ENCODE measurements at places on chromosomes 5 and 9.
A peak's percentile ranks its signal among the peaks of the same experiment; 100 is the strongest.

- DNase-seq, result no peak
These were observed 122.4 kb upstream of the GAS1 start for GRCh38 chr9:87069690-87070089.

- DNase-seq, result no peak
These were observed 23.9 kb downstream of the ISOC1 start for GRCh38 chr5:129118405-129118804.

DNA sequence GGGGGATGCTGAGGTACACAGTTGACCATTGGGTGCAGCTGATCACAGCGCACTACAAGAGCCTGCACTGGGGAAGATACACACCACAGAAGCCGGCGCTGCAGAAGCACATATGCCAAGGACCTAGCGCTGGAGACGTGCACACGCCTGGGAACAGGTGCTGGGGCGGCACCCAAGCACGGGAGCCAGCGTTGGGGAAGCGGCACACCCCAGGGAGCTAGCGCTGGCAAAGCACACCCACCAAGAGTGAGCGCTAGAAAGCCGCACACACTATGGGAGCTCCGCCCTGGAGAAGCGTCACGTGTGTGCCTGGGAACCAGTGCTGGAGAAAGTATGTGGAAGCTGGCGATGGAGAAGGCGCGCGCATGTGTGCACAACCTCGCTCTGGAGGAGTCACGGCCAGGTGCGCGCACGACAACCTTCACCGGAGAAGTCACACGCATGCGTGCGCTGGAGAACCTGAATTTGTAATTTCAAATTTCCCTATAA, 4.5 kb downstream of the FANCC start:
- peak; percentile 65 for DNase-seq

DNA sequence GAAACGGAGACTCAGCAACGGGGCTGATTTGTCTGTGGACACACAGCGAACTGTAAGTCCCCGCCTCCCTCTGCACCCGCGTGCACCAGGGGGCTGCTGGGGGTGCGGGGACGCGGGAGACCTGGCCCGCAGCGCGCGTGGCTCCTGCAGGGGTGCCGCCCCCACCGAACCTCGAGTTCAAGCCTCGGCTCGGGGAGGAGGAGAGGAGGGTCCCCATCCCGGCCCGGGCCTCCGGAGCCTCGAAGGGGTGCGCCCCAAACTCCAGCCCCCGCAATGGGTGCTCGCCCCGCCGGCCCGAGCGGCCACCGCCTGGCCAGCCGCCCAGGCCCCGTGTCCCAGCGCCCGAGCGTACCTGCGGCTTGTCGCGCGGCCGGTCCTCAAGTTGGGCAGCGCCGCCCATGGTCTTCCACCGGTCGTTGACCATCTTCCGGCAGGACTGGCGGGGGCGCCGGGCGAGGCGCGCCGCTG, 829 bp downstream of the FIBCD1 start:
- DNase-seq, result no peak

DNA sequence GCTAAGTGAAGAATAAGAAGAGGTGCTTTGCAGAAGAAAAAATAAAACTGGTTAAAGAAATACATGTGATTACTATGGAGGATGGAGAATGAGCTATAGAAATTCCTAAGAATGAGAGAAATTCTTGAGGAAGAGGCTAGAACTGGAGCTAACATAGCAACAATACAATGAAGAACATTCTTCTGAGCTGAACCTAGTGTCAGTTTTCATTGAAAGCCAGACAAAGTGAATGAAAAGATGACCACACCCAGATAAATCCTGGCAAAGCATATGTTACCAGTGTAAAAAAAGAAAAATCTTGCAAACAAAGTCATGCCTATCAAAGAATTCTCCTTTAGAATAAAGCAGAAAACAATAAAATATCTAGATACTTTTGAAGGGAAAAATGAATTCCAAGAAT, 39.6 kb downstream of the SGCD start:
- DNase-seq, result no peak

DNA sequence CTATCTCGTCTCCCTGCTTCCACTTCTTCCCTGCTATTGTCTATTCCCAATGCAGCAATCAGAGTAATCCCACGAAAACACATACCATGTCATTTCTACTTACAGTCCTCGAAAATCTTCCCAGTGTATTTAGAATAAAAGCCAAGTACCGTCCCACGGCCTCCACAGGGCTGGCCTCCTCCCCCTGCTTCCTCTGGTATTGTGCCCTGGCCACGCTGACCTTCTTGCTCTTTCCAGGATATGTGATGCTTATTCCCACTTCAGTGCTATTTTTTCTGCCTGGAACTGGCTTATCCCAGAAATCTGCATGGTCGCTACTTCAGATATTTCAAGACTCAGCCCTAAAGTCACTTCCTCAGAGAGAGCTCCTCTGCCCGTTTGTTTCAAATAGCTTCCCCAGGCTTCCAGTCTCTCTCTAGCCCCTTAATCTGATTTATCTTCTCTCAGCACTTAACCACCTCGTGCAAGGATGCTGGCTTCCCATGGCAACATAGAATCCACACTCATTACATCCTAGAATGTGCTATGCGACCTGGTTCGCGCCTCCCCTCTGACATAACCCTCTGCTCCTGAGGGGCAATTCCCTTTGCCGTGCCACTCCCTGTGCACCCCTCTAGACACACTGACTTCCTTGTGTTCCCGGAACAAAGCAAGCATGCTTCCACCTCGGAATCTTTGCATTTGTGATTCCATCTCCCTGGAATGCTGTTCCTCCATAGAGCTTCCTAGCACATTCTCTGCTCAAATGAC, 365.9 kb downstream of the ZSWIM6 start:
- no peak for DNase-seq

- no peak for DNase-seq
These were observed 25.2 kb upstream of the FCN2 start for GRCh38 chr9:134855231-134855899.

DNA sequence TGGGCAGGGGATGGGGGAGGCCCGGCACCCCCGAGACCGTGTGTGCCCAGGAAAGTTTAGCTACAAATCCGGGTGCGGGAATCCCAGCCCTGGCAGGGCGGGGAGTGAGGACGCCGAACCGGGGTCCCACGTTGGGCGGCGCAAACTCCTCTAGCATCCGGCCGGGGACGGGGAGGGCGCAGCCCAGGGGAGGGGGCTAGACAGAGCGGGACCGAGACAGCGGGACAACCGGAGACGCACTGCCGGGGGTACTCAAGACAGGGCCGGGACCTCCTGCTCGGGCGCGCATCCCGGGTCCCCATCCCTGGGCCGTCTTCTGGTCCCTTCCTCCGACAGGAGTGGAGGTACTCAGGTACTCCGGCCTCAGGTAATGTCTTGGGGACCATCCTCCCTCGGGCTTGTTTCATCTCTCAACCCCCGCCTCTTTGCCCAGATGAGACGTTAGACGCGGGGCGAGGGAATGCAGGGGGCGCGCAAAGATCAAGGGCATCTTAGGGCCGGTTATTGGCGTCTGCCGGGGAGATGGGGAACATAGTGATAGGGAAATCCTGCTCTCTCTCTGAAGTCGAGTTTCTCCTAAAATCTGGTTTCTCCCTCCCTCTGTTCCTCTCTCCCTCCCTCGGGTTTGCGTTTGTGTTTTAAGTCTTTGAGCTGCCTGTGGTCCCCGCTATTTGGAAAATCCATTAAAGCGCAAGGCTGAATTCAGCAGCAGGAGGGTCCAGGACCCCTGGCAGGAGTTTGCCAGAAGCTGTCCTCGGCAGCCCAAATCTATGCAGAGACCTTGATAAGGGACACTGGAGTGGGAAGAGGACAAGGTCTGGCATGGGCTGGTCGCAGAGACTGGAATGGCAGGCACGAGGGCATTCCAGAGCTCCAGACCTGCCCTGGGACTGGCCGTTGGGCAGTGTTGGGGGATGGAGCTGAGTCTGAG, 815 bp downstream of the PDZD2 start:
- peak; percentile 30 for DNase-seq

- DNase-seq, result no peak
These were observed 1.7 kb downstream of the ASB6 start for GRCh38 chr9:129640086-129640870.

- DNase-seq, result peak; percentile 16
These were observed 25.1 kb upstream of the CARTPT start for GRCh38 chr5:71693828-71694427.

GRCh38 chr9:73179589-73179988, 27.9 kb downstream of the ANXA1 start:
- no peak for DNase-seq

- DNase-seq, result no peak
These were observed 40.7 kb downstream of the AHRR start for GRCh38 chr5:362189-362588.

DNA sequence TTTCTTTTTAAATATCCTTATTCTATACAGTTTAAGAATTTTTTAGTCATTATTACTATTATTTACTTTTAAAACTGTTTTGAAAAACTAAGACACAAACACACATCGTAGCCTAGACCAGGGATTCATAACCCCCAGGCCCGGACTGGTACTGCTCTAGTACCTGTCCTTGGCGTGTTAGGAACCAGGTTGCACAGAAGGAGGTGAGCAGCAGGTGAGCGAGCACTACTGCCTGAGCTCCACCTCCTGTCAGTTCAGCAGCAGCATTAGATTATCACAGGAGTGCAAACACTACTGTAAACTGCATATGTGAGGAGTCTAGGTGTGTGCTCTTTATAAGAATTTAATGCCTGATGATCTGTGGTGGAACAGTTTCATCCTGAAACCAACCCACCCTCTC, 357.0 kb downstream of the PTPRD start:
- DNase-seq, result no peak

DNA sequence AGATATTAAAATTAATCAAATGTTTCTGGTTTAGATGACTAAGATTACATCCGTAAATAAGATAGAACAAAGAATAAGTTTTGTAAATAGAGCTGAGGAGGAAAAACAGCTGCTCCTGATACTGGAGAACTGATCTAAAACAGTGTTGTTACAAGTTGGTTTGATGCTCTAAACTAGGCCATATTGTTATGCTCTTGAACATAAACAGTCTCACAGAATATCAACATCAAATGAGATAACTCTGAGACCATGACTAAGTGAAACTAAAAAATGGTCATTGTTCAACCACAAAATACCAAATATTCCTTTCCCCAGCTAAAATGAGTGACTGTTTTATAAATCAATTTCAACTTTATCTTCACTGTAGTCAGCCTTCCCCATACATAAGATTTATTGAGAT, 16.5 kb upstream of the SRFBP1 start:
- no peak for DNase-seq

DNA sequence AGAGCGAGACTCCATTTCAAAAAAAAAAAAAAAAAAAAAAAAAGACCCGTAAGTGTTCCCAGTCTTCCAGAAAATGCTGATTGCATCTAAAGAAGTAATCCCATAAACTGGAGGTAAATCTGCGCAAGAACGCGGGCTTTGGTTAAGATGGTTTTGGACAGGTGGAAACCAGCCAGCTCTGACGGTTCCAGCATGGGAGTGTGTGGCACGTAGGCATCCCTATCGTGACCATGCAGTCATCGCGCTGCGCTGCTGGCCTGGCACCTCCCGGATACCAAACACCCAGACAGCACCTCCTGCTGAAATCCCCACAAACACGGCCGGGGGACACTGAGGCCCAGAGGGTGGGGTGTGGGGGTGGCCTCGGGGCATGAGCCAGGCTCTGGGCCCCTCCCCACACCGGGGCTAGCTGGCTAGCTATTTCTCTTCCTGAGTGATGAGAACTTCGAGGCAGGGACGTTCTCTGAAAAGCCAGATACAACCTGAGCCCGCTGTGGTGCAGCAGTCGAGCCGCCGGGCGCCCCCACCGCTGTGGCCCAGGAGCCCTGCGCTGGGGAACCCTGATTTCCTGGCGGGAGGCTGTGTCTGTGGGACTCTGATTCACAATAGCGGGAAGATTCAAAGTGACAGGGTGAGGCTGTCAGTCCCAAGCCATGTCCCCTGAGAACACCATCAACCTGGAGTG, 32.2 kb upstream of the NOTCH1 start:
- peak; percentile 13 for DNase-seq

GRCh38 chr5:138303372-138303771, 28.2 kb downstream of the CDC25C start:
- DNase-seq, result no peak

- DNase-seq, result no peak
These were observed 9.4 kb downstream of the ZNF366 start for GRCh38 chr5:72497823-72498222.

DNA sequence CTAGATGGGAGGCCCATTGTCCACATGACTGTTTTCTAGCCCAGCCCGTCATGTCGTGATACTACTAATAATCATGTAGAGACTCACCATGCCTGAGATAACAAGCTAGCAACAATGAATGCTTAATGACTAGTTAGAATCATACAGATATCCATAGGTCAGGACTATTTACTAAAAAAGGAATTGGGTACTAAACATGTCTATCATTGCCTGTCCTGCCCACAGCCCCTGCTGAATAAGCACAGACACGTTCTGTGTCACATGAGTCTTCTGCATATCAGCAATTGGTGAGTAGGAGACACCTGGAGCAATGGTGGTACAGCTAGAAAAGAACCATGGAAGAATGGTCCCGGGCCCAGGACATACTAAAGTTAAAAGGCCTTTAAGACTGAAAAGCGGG, 18.0 kb downstream of the FRRS1L start:
- no peak for DNase-seq

DNA sequence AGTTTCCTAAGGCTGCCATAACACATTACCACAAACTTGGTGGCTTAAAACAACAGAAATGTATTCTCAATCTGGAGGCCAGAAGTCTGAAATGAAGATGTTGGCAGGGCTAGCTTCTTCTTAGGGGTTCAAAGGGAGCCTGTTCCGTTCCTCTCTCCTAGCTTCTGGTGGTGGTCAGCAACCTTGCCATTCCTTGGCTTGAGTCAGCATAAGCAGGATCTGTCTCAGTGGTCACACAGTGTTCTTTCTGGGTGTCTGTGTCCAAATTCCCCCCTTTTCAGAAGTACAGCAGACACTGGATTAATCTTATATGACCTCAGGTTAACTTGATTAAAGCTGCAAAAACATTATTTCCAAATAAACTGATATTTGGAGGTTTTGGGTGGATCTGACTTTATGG, 2.1 kb upstream of the OSMR start:
- no peak for DNase-seq

GRCh38 chr5:56479696-56480077, 246.6 kb upstream of the ANKRD55 start:
- DNase-seq, result no peak

DNA sequence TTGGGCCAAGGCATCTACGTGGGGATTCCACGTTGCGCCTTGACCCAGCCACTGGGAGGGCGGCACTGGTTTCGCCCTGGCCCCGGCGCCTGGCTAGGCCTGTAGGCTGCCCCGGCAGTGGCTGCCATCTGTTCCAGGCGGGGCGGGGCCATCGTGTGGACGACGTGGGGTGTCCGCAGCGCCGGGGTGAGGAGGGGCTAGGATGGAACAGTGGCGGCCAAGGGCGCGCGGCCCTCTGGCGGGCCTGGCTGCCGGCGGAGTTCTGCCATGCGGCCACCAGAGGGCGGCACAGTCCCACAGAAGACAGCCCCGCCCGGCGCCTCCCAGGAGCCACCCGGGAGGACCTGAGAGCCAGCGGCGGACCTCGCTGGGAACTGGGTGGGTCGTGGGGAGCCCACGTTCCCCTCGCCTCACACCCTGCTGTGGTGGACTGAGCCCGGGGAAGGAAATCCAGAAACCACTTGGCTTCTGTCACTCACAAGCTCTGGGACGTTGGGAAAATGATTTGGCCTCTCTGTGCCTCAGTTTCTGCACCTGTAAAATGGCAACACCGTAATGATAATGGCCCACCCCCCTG, 22.6 kb upstream of the RAPGEF1 start:
- peak; percentile 92 for DNase-seq

All from nephron progenitor cell (in vitro differentiated cells).